ENCODE measurements at places on chromosomes 12 and 14.

GRCh38 chr12:132698341-132698740 is 11.0 kb downstream of the PXMP2 start:
- DNase-seq, result no peak

GRCh38 chr12:26011099-26011498 is 52.6 kb downstream of the RASSF8 start:
- no peak for DNase-seq

DNA sequence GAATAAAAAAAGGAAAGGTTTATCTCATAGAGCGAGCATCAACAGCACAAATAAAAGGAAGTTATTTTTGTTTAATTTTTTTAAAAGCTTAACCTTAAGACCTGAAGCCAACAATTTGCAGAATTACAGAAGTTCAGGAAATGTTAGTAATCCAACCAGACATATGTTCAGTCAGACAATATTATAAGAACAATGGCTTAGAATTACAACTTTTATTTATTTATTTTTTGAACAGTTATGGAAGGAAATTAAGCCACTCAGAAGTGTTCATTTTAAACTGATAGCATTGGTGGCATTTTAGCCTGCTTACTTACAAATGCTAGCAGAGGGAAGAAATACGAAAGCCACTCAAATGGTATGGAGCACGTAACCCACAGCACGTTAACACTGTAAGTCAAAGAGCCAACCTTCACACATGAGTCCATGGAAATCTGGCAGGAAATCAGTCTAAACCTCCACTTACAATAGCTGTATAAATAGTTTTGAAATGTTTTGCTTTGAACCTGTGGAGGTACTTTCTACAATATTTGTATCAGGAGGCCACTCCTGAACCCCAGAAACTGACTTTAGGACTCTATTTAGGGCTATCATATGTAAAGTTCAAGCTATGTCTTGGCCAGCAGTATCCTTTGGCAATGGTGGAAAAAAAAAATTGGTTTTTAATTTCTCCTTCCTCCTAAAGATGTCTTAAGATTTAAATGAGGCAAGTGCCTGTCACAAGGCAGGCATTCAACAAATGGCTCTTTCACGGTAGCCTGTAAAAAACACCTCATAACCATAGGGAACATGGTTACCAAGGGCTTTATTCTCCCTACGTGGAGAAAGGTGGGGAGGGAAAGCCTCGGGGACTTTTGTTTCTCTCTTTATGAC is 102.3 kb downstream of the ITPR2 start:
- DNase-seq, result no peak

GRCh38 chr14:99521176-99522024 is 40.2 kb downstream of the CCNK start:
- DNase-seq, result no peak

All from NCI-H446 treated with DMSO at 0.1 percent for 48 hours (cell line).